ENCODE measurements at places on chromosomes 5 and 9.

- DNase-seq, result no peak
These were observed 24.5 kb upstream of the RAB14 start for GRCh38 chr9:121226175-121226574.

- DNase-seq, result no peak
These were observed 451.3 kb downstream of the NFIB start for GRCh38 chr9:13862654-13863053.

DNA sequence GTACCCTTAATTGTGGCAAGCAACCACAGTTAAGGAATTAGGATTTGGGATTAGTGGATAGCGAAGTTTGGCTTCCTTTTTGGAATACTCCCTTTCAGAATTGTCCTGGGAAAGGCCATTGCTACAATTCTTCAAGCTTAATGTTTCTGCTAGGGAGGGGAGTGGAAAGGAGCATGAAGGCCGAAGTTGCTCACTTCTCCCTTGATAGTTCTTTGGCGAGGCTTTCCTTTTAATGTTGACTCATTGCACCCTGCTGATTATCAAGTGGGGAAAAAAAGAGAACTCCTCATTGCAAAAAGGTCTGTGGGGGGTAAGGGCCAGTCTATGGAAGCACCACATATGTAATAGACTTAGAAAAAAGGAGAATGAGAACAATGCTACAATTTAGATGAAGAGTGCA lies 30.7 kb downstream of the GRIN3A start:
- DNase-seq, result no peak

DNA sequence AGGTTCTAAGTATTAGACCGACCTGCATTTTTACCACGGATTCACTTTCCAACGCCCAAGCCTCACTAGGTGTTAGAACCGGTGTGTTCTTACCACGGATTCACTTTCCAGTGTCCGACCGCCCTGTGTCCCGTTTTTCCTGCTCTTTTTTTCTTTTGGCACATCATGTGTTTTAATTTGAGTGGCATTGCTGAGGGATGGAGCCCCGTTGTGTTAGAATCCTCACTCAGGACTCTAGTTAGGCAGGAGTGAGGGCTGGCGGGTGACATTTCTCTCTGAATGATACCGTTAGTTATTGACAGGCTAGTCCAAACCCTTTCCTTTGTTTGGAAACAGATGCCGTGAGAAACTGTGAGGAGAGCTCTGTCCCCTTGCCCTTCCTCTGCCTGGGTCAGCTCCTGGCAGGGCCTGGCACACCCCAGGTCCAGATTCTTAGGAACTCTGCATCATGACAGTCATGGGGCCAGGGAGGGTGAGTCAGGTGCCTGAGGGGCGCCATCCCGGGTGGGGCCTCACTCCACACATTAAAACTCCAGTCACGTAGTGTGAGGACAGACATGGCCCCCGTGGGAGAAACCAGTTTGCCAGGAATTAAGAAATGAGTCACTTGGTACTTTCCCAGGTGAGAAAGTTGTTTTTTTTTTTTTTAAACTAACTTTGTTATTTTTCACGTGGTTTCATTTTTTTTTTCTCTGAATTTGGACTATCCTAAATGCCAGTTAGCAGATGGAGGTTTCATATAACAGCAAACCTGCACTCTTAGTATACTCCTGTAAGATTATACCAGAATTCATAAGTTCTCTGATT lies 15.8 kb downstream of the EXOC3 start:
- DNase-seq, result no peak

DNA sequence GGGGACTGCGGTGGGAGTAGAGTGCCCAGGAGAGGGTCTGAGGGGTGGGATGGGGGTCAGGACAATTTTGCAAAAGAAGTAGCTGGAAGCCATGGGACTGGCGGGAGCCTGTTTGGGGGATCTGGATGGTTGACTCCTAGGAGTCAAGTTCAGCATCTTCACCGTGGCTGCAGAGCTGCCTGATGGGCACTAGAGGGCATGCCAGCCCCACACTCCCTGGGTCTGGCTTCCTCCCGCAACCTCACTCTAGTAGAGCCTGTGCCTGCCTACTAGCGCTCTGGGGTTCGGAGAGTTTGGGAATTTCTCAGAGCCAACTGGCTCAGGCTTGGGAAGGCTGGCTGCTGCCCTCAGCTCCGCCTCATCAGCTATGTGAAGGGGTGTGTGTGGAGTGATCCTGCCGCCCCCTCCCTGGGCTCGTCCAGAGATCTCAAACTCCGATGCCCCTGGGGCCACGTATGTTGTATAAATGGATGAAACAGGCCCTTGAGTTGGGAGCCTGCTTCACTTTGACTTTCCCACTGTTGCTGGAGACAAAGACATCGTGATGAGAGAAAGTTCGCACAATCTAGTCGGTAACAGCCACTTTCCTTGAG lies 10.8 kb downstream of the TSPAN17 start:
- DNase-seq, result peak; percentile 67

- DNase-seq, result no peak
These were observed 113.0 kb upstream of the IER5L start for GRCh38 chr9:129291041-129291501.

DNA sequence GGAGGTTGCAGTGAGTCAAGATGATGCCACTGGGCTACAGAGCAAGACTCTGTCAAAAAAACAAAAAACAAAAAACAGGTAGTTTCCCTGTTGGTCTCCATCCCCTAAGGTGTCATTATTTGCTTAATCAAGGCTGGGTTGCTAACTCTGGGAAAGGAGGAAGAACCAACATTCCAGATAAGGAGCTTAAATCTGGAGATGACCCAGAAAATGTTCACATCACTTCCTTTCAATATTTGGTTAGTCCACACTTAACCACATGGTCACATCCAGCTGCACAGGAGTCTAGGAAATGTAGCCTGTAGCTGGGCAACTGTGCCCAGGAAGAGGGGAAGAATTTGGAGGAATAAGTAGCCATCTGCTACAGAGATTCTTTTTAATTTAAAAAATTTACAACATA lies 25.9 kb upstream of the MEGF9 start:
- DNase-seq, result no peak

DNA sequence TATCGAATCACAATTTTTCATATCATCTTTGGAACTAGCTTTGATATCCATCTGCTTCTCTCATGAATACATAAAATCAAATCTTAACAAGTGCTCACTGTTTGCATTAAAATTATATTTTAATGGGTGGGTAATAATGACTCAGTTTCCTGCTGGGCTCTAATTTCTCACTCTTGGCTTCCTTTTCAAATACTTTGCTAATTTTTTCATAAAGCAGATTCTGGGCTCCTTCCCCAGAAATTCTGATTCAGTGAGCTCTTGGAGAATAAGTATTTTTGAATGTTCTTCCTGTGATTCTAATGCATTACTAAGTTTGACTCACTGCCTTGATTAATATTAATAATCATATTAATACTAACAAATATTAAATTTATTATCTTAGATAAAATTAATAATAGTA lies 48.9 kb downstream of the YIPF5 start:
- DNase-seq, result no peak

GRCh38 chr5:134136771-134137170 lies 22.3 kb downstream of the TCF7 start:
- DNase-seq, result no peak

DNA sequence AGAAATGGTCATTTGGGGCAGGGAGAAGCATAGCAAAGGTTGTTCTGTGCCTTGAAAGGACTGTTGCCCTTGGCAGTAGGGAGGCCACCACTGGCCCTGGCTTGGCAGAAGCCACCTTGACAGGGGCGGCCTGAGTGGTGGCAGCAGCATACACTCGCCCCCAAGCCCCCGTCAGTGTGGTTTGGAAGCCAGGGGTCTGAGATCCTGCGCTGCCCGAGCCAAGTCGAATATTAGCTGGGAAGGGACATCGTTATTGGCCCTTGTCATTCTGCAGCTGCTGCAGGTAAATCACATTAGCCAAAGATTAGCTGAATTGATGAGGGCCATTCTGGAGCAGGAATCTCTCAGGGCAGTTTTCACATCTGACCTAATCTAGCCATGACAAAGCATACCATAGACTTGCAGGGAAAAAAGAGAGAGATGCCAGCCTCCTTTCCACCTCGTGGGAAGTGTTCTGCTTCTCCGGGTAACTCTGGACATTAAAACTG lies 9.0 kb downstream of the OLFM1 start:
- DNase-seq, result no peak

- DNase-seq, result no peak
These were observed 246.5 kb downstream of the SYK start for GRCh38 chr9:91047993-91048607.

GRCh38 chr5:34500236-34500847 lies 155.8 kb upstream of the RAI14 start:
- no peak for DNase-seq

DNA sequence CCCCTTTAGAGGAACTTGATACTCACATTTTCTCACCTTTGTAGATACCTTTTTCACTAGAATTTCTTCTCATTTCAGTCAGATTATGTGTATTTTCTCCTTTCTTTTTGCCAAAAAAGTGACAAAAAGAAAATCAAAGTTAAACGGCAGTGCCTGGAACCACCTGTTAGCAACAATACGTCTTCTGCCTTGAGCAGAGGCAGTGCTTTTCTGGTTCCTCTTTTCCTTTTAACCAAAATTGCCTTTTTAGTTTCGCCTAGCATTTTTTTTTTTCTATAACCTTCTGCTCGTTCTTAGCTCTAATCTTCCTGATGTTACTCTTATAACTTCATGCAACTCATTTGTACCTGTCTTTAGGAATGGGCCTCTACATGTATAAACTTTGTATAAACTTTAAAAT lies 26.1 kb downstream of the SMIM32 start:
- DNase-seq, result no peak

DNA sequence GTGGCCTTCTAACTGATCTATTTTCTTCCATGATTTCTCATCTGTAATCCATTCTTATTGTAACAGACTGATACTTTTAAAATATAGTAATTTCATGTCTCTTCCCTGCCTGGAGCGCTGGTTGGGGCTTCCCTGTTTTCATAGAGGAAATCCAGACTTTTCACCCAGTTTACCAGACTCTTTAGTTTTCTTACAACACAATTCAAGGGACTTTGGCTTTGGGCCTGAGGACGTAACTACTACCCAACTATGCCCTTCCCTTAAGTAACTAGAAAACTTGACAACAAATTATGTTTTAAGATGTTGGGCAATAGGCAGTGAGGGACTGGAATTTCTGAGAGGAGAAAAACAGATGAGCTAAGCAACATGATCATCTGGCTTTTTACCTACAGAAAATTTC lies 289.6 kb downstream of the FGF10 start:
- DNase-seq, result no peak

Measured in CD4-positive, alpha-beta T cell treated with Interleukin-4 for 1 hour (primary cell).